ENCODE measurements at places on chromosomes 5 and 9.
A peak's percentile ranks its signal among the peaks of the same experiment; 100 is the strongest.

DNA sequence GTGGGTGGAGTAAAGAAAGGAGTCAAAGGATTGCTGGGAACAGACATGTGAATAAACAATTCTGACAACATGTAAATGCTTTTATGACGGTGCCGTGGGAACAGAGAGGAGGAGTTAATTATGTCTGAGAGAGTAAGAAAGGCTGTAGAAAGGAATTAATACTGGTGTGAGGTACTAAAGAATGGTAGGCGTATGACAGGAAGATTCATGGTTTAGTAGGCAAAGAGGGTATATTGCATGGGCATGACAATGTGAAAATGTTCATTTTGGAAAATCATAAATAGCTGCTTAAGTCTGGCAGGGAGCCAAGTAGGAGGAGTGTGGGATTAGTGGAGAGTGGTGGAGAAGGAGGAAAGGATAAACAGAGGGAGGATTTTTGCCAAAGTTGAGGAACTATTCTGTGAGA is 19.7 kb downstream of the NAA35 start:
- DNase-seq = no peak

- DNase-seq = no peak
Measured at GRCh38 chr5:178232920-178233429, 373 bp upstream of the PHYKPL start.

- no peak for DNase-seq
Measured at GRCh38 chr5:72093217-72093616, 14.1 kb upstream of the MAP1B start.

- DNase-seq = no peak
Measured at GRCh38 chr5:77463905-77464304, 28.2 kb downstream of the WDR41 start.

- no peak for DNase-seq
Measured at GRCh38 chr5:32612134-32612888, 27.0 kb downstream of the SUB1 start.

DNA sequence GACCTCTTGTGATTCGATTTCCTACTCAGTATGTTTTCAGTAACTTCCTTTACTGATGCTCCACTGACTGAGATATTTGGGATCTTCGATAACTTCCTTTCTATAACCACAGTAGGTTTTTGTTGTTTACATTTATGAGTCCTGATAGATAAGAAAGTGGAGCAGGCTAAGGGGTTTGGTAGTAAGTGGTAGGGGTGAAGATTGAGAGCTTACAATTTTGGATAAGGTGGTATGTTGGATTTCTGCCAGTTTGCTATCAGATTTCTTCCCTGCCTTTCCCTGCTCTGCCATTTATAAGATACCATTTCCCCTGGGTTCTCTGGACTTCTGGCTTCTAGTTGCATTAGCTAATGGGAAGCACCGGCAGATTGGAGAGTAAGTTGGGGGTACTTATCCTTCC is 7.9 kb upstream of the NDUFS4 start:
- no peak for DNase-seq

GRCh38 chr5:177471610-177472356 is 1.7 kb downstream of the DBN1 start:
- DNase-seq = no peak

GRCh38 chr5:4628645-4629385 is 511.3 kb upstream of the ADAMTS16 start:
- DNase-seq = no peak

DNA sequence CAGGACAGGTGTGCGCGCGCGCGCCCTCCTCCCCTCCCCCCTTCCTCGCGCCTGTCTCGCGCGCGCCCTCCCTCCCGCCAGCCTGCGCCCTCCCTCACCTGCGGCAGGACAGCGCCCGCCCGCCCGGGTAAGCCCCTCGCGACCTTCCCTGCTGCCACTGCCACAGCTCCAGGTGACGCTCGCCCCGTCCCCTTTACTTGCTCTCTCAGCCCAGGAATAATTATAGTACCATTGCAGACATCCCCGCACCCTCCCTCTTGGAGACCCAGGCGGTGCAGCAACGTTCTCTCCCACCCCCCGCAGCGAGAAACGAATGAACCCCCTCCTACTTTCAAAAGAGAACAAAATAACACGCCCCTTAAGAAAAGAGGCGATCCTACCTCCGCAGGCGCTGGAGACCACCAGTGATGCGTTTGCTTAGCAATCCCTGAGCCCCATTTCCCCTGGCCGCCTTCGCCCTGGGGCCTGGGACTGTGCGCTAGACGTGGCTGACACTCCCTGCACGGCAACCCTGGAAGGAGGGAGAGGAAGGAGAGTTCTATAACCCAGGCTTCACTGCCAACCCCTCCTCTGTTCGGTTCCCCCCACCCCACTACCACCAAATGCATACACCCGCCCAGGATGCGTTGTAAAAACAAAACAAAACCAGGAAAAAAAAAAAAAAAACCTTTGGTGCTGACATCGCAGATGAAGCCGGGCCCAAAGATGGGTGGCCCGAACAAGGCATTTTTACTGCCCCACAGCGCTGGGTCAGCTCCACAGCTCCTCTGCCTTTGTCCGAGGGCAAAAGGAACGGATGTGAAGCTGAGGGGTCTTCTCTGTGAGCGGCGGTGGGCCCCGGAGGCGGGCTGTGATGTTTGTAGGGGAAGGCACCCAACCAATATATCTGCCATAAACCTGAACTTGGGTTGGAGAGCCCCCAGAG is 5.6 kb upstream of the PURA start:
- no peak for DNase-seq

DNA sequence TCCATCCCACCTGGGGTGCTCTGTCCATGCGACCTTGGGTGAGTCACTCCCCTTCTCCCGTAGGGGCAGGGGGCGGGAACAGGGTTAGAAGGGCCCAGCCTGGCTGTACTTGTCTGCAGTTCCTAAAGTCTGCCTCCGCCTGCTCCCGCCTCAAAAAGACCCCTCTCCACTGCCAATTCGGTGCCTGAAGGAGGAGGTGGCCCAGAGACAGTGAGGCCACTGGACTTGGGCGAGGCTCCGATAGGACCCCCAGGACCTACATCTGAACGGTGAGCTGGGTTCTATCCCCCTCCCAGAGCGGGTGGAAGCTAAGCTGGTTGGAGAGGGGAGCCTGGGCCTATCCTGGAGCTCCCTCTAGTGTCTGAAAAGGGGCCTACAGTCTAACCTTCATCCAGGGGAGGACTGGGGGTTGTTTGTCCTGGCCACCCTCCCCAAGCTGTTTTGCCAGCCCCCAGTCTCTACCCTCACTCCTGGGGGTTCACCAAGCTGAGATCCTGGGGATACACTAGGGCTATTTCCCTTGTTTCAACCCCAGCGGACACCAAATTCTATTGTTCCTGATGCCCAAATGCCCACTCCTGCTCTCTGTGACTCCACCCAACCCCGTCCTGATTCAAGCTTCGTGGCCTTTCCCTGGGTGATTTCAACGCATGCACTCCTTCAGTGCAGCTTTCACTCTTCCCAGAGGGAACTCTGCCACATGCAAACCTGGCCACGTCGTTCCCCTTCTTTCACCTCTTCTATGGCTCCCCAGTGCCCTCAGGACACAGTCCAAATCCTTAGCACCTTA is 6.1 kb upstream of the CRB2 start:
- peak; percentile 44 for DNase-seq
